ENCODE measurements at places on chromosomes 6 and 20. TPM values are rescaled to one million over a fixed set of nuclear protein-coding genes. Genes with fewer than 3 reads are reported as not detected.

DNA sequence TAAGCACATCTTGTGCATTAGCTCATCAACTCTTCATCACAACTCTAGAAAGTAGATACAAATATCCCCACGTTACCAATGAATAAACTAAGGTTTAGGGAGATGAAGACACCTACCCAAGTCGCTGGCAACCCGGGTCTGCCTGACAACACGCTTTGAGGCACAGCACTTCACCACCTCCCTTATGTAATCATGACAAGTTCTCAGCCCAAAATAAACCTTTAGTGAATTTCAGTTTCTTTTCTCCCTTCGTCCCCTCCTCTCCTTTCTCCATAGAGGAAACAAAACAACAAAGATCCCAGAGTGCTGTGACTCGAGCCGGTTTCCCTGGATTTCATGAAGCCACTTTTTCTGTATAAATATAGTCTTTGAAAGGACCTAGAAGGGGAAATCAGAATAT lies 105.4 kb downstream of the MAFB start:
- no peak for DNase-seq

DNA sequence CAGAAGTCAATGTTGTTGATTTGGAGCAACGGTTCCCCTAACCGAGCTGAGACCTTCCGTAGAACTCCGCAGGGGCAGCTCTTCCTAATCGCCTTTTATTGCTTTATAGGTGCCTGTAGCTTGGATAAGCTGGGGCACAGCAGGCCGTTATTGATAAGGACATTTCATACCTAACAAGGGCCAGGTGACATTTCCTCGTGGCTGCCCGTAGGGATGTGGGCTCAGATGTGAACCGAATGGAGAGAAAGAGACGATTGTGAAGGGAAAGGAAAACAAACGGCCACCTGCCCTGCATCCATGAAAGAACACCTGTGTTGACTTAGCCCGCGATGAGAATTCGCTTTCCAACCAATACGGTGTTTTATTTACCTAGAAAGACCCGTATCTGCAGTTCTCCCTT lies 53.3 kb upstream of the DACT2 start:
- no peak for DNase-seq

- no peak for DNase-seq
These were observed 575 bp upstream of the CNR1 start for GRCh38 chr6:88166493-88167351.

AIF1 gene
- not detected for total RNA-seq

TINAG gene
- 114 TPM for total RNA-seq

TMEM170B gene
- 0.96 TPM for total RNA-seq
